ENCODE measurements at places on chromosomes 1 and 21.

GRCh38 chr1:18870957-18871356 is 11.5 kb upstream of the TAS1R2 start:
- DNase-seq, result no peak

DNA sequence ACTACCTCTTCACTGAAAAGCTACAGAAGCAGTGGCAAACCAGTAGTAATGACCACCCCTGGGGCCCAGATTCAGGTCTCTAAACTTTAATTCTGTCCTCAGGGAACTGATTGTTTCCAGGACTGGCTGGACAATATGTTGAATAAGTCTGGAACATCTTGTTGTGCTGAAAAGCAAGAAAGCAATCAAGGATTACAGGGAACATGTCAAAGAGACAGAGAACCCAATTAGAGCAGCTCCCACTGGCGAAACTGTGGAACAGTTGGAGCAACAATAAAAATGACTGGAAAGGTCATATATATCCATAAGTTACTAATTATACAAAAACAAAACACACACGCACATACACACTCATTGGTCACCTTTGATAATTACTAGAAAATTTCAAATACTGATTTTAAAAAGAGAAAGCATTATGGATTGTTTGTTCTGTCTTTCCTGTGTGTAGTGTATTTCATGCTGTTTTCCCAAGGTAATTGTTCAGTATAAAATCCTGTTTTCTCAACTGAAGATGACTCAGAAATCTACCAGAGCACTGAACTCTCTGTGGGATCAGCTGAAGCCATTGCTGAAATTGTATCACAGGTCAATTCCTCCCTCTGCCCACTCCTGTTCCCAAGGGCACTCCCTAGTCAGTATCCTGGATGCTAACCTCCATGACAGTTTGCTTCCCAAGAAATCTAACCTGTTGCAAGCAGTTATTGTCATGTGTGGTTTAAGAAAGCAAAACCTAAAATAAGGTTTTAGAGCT is 83.6 kb upstream of the RGS1 start:
- DNase-seq, result no peak

GRCh38 chr1:59361766-59362165 is 64.9 kb downstream of the FGGY start:
- DNase-seq, result no peak

GRCh38 chr1:220182656-220183055 is 88.7 kb downstream of the IARS2 start:
- DNase-seq, result no peak

GRCh38 chr1:207059881-207060280 is 6.8 kb downstream of the PFKFB2 start:
- DNase-seq, result no peak

- DNase-seq, result peak; percentile 15
These were observed 1.5 kb downstream of the ZNF684 start for GRCh38 chr1:40532844-40533424.

- no peak for DNase-seq
These were observed 124.8 kb downstream of the PGBD5 start for GRCh38 chr1:230301322-230301721.

DNA sequence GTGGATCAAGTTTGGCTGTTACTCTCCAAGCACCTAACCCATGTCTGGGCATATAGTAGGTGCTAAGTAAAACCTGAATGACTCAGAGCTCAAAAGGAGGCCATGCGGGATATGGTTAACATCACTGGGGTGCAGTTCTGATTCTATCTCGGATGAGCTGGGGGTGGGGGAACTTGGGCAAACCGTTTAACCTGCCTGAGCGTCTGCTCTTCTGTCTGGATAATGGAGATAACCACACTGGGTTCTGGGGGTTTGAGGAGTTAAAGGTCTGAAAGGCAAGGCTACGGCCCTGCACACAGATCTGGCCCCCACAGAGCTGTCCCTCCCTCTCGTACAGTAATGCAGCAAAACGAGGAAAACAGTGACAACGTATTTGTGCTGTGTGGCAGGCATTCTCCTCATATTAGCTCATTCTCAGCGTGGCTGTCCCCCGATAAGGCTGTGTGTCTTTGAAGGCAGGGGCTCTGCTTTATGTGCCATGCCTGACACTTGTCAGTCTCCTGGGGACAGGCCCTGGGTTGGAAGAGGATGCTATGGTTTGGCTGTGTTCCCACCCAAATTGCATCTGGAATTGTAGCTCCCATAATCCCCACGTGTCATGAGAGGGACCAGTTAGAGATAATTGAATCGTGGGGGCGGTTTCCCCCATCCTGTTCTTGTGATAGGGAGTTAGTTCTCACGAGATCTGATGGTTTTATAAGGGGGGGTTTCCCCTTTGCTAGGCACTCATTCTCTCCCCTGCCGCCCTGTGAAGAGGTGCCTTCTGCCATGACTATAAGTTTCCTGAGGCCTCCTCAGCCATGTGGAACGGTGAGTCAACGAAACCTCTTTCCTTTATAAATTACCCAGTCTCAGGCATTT is 6.8 kb upstream of the ALDH4A1 start:
- peak; percentile 36 for DNase-seq

GRCh38 chr1:201749059-201749690 is 79.8 kb upstream of the IPO9 start:
- DNase-seq, result no peak

DNA sequence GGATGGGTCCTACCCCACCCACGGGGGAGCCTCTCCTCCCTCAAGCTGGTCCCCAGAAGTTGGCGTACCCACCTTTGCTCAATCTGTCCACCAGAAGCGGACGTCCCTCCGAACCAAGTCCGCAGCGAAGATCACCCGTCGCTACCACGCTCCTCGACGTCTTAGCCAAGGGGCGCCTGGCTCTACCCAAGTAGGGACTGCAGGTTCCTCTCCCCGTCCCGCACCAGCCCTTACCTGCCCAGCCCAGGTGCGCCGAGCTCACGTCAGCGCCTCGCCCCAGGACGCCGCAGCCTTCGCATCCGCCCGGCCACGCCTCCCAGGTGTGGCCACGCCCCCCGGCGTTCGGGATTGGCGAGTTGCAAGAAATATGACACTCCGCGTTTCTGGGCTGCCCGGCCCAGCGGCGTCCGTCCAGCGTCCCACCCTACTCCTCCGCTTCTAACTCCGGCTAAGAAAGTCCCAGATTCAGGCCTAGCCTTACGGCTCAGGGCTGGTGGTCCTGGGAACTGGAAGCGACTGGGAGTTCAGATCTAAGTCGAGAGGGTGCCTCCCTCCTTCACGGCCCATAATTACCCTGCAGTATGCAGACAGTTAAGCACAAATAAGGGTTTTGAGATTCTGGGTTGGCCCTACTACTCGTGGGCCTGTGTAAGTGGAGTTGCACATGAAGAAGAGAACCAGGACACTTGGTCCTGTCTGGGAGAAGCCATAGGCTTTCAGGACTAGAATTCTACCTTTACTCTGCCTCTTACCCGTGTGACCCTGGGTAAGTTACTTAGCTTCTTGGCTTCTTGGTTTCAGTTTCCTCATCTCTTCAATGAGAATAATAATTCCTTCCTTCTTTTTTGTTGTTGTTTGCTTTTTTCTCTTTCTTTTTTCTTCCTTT is at the start of gene IRF6:
Gene IRF6, minus strand, starts transcription at position 268 of the 886 bp plus-strand sequence. CDS start 4,729 bp downstream, outside the sequence.
- peak; percentile 43 for DNase-seq

GRCh38 chr21:44751186-44751798 is 39.9 kb upstream of the TSPEAR start:
- no peak for DNase-seq

DNA sequence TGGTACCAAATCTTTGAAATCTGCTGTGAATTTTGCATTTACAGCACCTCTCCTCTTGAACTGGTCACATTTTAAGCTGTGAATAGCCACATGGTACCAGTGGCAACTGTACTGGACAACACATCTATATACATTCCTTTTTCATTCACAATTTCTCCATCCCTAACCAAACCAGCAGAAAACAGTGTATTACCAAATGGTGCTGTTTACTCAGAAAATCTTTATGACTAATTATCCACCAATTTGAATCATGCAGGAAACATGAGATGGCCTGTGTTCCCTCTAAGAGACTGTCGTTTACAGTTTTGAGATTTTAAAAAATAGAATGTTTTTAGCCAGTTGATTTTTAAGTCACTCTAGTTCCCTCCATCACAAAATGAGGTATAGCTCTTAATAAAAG is 17.6 kb upstream of the CCT8 start:
- DNase-seq, result no peak

GRCh38 chr1:149846042-149846441 is 53.3 kb upstream of the BOLA1 start:
- no peak for DNase-seq

- no peak for DNase-seq
These were observed 3.8 kb upstream of the SLC30A2 start for GRCh38 chr1:26049531-26050247.

- no peak for DNase-seq
These were observed 157.9 kb upstream of the CTTNBP2NL start for GRCh38 chr1:112237983-112238545.

- DNase-seq, result no peak
These were observed 177.9 kb downstream of the CDC42BPA start for GRCh38 chr1:227140376-227140775.

DNA sequence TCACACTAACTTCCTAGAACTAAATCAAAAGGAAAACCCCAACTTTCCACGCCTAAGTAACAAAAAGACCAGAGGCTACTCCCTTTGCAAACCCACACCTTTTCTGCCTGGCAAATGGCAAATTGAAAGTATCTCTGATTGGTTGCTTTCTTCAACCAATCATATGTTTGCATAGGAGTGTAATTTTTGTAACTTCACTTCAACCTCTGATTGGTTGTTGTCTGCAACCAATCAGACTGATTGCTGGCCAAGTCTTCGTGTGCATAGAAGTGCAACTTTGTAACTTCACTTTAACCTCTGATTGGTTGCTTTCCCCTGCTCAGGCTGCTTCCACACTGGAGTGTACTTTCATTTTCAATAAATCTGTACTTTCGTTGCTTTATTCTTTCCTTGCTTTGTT is 36.9 kb upstream of the PADI2 start:
- DNase-seq, result no peak

GRCh38 chr1:35568975-35569395 is 4.1 kb upstream of the TFAP2E start:
- peak; percentile 57 for DNase-seq

- DNase-seq, result no peak
These were observed 42.3 kb upstream of the FASLG start for GRCh38 chr1:172616636-172617035.

GRCh38 chr1:33633019-33633801 is 160.8 kb downstream of the ZSCAN20 start:
- peak; percentile 82 for DNase-seq

GRCh38 chr1:199723250-199723956 is 304.1 kb upstream of the NR5A2 start:
- DNase-seq, result no peak

DNA sequence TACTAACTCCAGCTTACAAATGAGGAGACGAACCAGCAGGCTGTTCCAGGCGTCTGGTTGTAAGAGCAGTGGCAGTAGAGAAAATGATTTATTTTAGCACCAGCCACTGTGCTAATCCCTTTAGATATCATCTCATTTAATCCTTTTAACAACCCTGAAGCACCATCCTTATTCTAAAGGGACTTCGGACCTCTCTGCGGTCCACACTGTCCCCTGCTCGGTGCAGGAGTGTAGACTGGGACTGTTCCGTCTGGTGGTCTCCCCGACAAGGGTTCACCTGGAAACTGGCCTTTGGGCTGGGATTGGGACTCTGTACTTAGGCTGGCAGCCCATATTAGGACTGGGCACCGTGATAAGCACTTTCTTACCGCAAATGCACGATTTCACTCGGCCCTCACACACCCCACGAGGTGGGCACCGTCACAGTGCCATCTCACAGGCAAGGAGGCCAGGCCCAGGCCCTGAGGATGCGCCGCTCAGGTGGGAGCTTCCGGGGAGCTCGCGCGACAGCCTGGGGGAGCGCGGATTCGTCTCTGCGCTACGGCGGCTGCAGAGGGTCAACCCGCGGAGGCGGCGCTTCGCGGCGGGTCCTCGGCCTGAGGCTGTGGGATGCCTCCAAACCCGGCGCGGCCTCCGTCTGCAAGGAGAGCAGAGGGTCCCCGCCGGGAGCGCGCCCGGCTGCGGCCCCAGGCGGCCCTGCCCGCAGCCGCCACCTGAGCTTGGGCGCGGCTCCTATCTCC is 45.2 kb downstream of the ATP1A1 start:
- DNase-seq, result peak; percentile 81

- no peak for DNase-seq
These were observed 23.2 kb downstream of the MYBPH start for GRCh38 chr1:203152158-203153034.

GRCh38 chr1:58895559-58896145 is 111.8 kb upstream of the JUN start:
- no peak for DNase-seq

DNA sequence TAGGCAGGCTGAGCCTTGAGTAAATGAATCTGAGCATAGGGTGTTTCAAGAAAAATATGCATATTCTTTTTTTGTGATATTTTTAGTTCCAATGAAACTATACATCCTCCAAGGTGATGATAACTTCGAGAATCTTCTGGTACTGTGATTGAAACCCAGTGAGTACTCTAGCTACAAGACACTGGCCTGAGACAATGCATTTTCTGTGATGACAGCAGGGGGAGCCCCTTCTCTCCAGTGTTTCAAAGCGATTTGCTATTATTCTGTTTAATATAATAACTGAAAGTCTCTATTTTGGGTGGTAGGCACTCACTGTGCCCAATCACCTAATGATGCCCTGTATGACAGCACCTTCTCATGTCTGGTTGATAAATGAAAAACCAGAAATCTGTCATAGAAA is 12.1 kb downstream of the IRF2BP2 start:
- DNase-seq, result no peak

GRCh38 chr21:42089093-42089631 is 18.0 kb downstream of the UMODL1 start:
- no peak for DNase-seq

- no peak for DNase-seq
These were observed 17.4 kb downstream of the CCSAP start for GRCh38 chr1:229325401-229325800.

- DNase-seq, result no peak
These were observed 65.3 kb downstream of the SUSD4 start for GRCh38 chr1:223298701-223299100.

GRCh38 chr1:35674111-35674510 is 32.8 kb upstream of the PSMB2 start:
- DNase-seq, result no peak

- no peak for DNase-seq
These were observed 118.7 kb downstream of the NFIA start for GRCh38 chr1:61201035-61201434.

DNA sequence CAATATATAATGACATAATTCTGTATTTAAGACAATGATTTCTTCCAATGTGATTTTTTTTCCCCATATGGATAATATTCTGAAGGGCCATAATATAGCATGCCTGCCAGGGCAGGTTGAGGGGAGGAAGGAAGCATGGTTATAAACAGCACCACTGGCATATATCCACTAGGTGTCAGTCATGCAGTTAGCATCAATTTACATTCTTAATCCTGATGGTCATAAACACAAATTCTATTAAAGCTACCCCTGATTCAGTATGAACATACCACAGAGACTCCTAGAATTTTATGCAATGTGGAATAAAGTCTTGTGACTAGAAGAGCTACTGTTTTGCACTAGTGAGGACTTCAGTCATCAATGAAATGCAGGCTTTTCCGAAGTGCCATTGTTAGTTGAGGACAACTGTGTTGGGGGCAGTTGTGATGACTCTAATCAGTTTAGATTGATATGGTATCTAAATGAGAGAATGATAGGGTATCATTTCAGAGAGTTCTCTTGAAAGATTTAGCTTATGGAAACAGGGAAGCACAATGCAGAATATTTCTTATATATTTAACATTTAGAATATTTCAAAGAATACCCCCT is 342.7 kb upstream of the NR5A2 start:
- DNase-seq, result peak; percentile 9
